Midbrain (tissue), 1 donor: ENCODE measurements at places on chromosomes 7 and 10.

DNA sequence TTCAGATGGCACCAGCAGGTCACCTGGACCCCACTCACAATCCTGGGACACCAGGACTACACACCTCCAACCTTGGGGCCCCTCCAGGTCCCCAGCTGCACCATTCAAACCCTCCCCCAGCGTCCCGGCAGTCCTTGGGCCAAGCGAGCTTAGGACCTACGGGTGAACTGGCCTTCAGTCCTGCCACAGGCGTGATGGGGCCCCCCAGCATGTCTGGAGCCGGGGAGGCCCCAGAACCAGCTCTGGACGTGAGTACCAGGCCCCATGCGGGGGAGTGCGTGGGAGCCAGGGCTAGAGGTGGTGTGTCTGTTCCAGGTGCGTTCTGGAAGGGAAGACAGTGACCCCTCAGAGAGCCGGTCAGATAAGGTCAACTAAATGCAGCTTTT lies 17.8 kb downstream of the ZMIZ2 start:
- no peak for DNase-seq

DNA sequence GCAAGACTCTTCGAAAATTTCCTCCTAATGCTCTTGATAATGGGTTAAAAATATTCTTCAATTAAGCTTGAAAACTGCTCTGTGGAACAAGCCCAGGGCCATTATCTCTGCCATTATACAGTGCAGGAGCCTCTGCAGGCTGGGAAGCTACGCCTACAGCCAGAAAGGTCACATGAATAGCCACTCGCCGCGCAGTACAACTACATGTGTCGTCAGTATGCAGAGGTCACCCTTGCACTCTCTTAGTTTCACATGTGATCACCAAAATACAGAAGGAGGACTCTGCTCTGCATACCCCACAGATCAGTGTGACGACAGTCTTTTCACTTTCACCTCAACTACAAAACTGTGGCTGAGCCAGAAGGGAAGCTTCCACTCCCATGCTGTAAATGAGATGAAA lies 141.8 kb upstream of the C1QL3 start:
- no peak for DNase-seq

GRCh38 chr7:36100226-36100625 lies 52.8 kb upstream of the EEPD1 start:
- no peak for DNase-seq

DNA sequence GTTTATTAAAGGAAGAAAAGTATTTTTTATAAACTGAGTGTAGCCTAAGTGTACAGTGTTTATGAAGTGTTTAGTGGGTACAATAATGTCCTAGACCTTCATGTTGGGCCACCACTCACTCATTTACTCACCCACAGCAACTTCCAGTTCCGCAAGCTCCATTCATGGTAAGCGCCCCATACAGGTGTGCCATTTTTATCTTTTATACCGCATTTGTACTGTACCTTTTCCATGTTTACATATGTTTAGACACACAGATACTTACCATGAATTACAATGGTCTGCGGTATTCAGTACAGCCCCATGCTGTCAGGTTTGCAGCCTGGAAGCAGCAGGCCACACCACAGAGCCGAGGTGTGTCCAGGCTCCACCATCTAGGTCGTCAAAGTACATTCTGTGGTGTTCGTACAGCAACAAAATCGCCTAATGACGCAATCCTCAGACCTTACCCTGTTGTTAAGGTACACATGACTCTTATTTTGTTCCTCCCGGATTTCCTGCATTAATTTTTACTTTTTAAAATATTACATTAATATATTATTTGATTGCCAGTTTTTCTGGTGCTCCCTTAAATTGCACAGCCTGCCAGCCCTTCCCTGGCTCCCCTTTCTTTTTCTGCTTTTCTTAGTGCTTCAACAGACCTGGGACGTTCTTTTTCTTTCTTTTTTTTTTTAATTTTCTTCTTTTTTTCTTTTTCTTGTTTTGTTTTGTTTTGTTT lies 881 bp upstream of the SSBP1 start:
- no peak for DNase-seq

DNA sequence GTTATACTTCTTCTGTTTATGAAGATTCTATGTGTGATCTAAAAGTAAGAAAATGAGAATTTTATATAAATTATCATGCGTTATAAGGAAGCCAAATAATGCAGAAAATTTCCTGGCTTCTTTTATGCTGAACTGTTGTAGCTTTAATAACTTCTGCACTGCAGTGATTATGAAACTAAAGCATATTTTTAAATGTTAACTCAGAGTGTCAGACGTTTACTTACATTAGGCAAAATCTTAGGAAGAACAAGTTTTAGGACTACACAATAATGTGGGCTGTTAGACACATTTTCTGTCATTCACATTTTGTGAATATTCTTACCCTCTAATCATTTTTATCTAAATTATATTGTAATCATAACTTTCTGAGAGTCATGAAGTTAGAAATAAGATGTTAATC lies 22.0 kb downstream of the GRM3 start:
- DNase-seq: no peak

- peak; percentile 68 for DNase-seq
Observed at GRCh38 chr10:121608469-121609190, 10.4 kb upstream of the FGFR2 start.

GRCh38 chr7:96136600-96137239 lies 185.2 kb downstream of the SLC25A13 start:
- no peak for DNase-seq

- no peak for DNase-seq
Observed at GRCh38 chr7:12028508-12028907, 182.6 kb upstream of the TMEM106B start.

DNA sequence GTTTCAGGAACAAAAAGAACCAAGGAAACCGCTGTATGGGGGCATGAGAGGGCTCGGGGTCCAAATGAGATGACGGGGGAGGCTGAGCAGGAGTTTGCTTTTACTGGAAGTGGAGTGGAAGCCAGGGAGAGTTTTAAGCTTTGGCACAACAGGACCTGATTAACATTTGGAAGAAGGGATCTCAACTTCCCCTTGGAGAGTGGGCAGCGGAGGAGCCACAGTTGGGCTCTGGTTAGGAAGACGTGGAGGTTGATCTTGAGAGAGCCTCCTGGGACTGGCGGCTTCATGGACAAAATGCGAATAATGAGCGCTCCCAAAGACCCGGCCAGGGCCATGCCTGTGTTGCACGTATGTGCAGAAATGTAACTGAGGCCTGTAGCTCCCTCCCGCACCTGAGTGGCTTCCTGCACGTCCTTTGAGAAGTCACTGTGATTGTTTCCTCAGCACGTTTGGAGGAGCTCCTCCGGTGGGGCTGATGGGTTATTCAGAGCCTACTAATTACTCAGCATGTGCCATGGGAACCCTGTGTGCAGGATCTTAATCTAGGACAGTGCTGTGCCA lies 595.3 kb upstream of the MGMT start:
- DNase-seq: no peak

- no peak for DNase-seq
Observed at GRCh38 chr10:71811351-71811750, 38.0 kb upstream of the VSIR start.

DNA sequence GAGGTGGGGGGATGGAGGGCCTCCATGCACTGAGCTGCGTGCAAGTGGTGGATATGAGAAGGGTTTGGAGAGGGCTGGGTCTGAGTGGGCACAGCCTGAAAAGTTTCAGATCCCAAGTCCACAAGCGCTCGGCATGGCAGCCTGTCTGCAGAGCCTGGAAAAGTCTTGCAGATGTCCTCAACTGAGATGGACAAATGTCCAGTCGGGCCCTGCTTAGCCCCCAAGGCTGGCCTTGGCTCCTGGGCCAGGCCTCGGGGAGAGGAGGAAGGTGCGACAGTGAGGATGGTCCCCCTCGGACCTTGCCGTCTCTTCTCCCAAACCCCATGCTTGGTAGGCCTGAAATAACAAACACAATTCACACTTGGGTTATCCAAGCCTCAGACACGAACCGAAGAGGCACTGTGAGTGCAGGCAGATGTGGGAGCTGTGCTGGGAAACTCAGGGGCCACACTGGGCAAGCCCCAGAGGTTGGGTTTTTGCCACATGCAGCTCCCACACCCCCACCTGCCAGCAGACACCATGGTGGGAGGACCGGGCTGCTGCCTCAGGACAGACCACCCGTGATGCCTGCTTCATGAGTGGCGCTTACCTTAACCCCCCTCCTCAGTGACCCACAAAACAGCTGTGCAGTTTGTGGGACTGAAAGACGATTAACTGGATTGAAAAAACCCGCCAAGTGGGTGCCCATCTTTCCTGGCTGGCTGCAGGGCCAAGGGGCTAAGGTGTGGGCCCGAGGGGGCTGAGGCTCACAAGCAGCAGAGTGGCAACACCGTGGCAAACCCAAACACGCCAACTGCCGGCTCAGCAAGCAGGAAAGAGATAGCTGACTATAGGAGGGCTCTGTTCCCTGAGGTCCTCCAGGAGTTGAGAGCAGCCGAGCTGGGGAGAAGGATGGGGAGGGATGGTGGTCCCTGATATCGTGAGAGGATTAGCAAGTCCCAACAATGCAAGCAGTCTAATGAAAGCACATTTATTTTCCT lies 156.8 kb downstream of the RNF216 start:
- no peak for DNase-seq

DNA sequence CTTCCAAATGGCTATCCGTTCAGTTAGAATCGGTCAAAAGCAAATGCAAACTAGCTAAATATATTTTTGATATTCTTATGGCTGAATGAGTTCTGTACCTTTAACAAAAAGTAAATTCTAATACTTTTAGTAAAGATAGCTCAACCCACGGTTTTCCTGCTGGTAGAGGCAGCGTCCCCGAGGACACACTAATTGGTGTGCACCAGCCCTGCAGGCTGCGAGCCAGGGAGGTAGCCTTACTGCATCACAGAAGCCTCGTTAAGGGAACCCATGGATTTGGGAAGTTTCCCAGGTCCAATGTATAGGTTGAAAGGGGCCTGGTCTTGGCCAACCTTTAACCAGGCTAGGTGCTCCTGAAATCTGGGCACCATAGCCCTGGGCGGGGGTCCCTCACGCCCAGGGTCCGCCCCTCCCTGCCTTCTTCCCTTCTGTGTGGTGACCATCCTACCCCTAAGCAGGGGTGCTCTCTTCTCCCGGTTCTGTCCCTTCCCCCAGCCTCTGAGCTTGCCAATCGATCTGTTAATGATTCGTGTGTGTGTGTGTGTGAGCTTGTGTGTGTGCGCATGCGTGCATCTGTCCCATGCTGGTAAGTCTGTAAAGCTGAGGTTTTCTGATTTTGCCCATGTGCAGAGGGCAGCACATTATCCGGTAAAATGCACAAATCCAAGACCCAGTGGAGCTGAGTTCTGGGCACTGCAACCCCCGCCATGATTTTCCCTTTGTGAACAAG lies 191.7 kb downstream of the TCERG1L start:
- DNase-seq: no peak

DNA sequence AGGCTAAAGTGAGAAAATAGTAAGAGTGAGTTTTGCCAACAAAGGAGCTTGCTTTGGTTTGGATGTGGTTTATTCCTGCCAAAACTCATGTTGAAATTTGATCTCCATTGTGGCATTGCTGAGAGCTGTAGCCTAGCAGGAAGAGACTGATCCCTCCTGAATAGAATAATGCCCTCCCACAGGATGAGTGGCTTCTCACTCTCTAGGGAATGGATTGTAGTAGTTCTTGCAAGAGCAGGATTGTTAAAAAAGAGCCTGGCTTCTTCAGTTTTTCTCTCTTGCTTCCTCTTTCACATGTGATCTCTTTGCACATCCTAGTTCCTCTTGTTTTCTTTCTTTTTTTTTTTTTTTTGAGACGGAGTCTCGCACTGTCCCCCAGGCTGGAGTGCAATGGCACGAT lies 34.4 kb downstream of the ASAH2 start:
- peak; percentile 3 for DNase-seq

DNA sequence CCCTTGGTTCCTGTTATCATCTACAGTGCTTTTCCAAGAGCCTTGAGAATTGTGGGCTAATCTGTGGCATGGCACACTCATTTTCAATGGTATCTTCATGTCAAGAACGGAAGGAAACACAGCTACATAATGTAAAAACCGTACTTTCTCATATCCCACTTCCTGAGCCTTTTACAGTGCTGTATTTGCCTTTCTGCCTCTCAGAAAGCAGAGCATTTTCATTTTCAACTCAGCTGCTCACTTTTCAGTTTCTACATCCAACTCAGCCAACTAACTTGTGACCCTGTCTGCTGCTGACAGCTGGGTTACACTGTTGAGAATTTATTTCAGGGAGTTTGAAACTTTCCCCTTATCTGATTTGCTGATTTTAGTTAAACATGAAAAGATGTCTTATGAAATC lies 875.8 kb upstream of the KCND2 start:
- no peak for DNase-seq

DNA sequence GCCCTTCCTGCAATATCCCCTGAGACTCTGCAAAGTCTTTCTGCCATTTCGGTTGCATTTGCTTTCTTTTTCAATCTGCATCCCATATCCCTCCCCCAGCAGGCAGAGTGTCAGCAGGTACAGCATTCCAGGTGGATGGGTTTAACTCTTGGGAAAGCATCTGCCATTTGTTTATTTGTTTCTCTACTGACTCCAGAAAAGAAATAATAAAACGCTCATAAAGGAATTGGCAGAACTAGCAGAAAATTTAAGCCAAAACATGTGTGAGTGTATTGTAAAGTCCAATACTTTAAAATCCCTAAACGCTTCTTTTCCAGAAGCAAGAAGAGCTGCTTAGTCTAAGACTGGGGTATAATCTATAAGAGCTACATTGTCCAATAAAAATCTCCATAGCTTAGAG lies 393.8 kb downstream of the TNS3 start:
- no peak for DNase-seq

GRCh38 chr10:98956576-98957260 lies 278.9 kb downstream of the HPSE2 start:
- DNase-seq: no peak

DNA sequence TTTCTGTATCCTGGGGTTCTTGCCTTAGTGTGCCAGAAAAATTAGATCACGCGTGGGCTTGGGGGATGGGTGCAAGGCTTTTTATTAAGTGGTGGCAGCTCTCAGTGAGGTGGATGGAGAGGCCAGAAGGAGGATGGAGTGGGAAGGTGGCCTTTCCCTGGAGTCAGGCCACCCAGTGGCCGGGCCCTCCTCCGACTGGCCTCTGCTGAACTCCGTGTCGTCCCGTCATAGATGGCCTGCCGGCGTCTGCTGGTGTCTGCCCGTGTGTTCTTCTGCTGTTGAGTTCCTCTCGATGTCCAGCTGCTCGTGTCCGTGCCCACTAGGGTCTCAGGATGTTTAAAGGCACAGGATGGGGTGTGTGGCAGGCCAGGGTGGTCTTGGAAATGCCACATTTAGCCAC lies 4.0 kb upstream of the ZNF746 start:
- DNase-seq: no peak

DNA sequence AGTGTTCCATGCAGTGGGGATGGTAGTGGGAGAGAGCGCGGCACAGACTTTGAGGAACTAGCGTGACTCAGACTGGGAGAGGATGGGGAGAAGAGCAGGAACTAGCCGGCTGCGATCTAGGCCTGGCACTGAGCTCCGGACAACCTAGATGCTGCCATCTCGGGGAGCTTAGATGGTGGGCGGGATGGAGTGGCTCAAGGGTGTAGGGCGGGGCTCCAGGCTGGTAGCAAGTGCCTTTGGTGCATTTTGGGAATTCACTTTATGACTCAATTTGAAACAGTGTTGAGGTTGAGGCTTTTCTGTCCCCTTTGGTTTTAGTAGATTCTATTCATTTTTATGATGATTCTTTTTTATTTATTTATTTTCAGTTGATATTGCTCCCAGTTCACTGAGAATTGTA lies 185.3 kb upstream of the GPR26 start:
- no peak for DNase-seq

- no peak for DNase-seq
Observed at GRCh38 chr7:133016604-133017003, 65.3 kb downstream of the CHCHD3 start.

- no peak for DNase-seq
Observed at GRCh38 chr7:86689363-86689762, 45.7 kb downstream of the GRM3 start.
